ENCODE measurements at places on chromosomes 4 and X.

- DNase-seq: no peak
Observed at GRCh38 chr4:73741750-73742489, 1.6 kb downstream of the CXCL8 start.

GRCh38 chr4:60911127-60911526, 289.0 kb upstream of the ADGRL3 start:
- no peak for DNase-seq

GRCh38 chrX:16718824-16719333, 533 bp upstream of the SYAP1 start:
- DNase-seq: no peak

- DNase-seq: no peak
Observed at GRCh38 chr4:183596067-183596757, 62.8 kb downstream of the RWDD4 start.

GRCh38 chrX:64205735-64206501, 410 bp upstream of the AMER1 start:
- peak; percentile 94 for DNase-seq

DNA sequence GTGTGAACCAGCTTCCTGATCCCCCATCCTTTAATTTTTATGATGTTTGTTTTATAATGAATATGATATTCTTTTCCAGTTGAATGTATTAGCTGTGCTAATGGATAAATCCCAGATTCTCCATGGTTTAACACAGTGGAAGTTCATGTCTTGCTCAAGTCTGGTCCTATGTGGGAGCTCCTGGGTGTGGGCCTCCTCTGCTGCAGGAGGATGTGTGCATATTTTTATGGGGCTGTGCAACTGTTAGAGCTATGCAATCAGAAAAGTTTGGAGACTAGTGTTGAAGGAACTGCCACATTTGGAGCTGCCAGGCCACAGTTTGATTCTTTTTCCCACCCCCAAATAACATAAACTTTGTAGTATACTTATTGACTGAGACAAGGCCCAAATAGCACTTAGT, 24.8 kb downstream of the MGST2 start:
- no peak for DNase-seq

DNA sequence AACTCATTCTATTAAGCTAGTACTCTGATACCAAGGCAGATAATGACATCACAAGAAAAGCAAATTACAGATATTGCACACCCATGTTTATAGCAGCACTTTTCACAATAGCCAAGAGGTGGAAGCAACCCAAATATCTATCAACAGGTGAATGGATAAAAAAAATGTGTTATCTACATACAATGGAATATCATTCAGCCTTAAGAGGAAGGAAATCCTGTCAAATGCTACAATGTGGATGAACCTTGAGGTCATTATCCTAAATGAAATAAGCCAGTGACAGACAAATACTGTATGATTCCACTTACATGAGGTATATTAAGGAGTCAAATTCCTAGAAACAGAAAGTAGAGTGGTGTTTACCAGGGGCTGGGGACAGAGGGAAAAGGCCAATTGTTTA, 14.3 kb downstream of the FABP2 start:
- no peak for DNase-seq

GRCh38 chrX:10381193-10381592, 224.4 kb downstream of the CLCN4 start:
- DNase-seq: no peak

- no peak for DNase-seq
Observed at GRCh38 chr4:125639182-125639621, 324.4 kb downstream of the FAT4 start.

DNA sequence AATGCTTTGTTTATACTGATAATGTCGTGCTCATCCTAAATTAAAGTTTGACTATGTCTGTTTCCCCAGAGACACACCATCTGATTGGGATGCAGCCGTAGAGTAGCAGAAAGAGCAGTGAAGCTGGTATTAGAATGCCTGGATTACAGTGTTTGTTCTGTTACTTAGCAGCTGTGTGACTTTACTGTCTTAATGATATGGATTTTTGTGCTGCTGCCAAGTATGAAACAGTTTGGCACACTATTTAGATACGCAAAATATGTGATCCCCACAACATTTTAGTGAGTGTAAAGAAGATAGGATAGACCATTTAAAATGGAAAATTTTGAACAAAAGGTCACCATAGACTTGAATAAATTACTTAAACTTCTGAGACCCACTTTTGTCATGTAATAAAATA, 1.2 kb upstream of the CHIC1 start:
- no peak for DNase-seq

- no peak for DNase-seq
Observed at GRCh38 chr4:116520886-116521285, 564.5 kb downstream of the TRAM1L1 start.

DNA sequence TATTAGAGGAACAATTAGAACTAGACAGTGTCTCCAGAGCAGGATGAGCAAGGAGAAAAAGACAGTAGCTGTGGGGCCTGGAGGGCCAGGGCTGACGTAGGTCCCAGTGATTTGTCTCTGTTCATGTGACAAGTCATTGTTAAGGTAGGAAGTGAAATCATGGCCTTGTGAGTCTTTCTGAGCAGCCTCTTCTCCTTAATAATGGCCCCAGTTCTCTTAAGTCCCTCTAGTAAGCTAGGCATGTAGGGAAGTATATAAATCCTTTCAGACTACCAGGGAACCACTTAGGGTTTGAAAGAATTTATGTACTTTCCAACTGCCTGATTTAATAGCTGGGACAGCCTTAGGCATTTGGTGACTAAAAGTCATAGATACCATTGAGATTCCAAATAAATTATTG, 133.0 kb downstream of the KLHL8 start:
- DNase-seq: no peak

DNA sequence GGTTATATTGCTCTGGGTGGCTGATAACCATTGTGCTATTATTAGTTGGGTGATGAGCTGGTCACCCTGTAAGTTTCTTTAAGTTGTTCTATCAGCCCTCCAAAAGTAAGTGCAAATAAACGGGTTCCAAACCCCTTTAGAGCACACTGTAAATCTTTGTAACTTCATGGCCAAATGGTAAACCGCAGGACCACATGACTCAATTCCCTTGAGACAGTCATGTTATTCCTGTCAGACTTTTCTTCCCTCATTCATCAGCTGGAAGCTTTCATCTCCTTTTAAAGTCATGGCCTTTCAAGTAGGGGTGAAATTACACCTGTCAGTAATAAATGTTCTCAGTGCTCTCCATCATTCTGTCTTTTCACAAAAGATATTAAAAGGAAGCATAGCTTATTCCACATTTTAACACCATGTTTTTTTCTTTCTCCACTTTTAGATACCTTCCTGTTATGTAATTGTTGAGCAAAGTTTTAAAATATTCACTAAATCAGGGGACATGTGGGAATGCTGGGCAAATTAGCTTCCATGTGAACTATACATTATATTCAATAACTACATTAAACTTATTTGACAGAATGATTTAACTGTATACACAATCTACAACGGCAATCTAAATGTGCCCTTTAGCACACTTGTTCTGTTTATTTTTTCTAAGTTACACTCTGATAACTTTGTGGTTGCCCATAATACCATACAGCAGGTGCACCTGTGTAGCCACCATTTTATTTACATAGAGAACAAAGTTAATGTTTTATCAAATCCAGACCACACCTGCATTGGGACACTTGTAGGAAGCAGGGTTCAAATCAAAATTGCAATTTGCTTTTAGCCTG, 275.5 kb downstream of the CFAP299 start:
- DNase-seq: no peak

DNA sequence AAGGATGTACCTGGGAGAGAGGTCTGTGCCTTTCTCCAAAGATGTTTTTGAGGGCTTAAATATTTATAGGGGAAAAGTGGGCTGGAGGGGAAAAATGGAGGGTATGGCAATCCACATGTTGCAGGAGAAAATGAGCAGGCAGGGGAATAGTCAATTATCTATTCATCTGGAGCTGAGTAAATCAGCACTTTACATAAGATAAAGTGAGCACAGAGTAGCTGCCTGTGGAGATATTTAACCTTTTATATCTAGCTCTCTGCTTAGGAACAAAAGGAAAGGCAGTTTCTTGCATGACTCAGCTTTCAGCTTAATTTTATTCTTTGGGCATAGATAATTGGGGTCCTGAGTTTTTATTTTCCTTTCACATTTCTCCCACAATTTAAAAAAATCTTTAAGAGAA, 93.6 kb upstream of the NPY2R start:
- DNase-seq: no peak

DNA sequence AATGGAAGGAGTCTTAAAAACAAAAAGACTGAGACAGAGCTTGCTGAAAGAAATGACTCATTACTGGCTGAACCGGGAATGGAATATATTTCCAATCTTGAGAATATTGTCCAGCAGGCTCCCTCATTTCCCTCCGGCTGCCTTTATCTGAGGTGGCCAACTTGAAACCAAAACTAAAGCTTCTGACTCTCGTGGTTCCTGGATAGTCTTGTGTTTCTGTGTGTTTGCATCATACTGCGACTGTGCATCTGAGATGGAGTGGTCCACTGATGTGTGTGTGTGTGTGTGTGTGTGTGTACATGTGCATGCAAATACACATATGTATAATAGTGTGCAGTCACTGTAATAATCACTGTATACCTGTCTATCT, 145.6 kb upstream of the SCML1 start:
- DNase-seq: no peak

DNA sequence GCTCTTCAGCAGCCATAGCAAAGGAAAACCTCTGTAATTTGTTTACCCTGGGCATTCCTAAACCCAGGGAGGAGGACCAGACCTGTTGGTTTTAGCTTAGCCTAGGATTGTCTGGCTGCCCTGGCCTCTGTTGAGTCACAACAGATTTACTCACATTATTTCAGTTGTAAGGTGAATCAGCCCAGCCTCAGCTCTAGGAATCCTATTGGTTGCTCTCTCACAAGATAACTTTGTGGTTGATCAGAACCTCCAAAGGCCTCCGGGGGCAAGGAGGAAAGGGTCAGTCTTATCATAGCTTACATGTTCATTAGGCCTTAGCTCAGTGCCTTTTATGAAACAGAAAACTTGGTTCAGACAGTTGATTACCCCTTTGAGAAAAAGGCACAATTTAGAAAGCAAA, 41.0 kb downstream of the PDK3 start:
- DNase-seq: no peak

DNA sequence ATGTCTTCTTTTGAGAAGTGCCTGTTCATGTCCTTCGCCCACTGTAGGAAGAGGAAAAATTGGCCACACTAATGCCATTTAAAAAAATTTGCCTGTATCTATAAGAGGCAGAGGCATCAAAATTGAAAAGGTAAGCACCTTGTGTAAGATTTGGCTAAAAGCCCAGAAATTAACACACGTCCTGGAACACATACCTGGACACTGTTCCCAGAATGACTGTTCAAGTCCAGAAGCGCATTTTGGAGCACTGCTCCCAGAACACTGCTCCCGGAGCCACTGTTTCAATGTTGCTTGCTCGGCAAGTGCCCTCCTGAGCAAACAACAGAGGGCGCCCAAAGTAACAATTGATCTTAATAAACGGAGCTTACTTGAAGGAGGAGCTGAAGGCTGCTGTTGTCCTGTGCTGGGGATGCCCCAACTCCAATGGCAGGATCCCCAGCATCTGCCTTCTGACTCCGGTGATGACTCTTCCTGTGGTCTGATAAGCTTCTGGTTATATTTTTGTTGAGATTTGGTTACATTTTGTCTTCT, 1958.6 kb downstream of the C4orf33 start:
- DNase-seq: peak; percentile 8

DNA sequence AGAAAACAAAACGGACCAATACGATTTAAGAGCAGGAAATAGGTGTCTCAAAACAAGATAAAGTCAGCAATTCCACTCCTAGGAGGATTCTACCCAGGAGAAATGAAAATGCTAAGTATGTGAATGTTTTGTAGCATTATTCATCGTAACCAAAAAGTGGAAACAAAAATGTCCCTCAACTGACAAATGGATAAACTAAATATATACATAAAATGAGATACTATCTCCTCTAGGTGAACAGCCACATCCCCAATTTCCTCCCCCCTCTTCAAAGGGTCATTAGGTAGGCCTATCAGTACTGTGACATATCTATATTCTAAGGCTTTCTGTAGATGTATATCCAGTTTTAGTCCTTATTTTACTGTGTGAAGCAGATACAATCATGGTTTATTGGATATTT, 18.0 kb downstream of the DDX3X start:
- no peak for DNase-seq

GRCh38 chr4:8473198-8473919, 32.8 kb downstream of the TRMT44 start:
- DNase-seq: no peak

DNA sequence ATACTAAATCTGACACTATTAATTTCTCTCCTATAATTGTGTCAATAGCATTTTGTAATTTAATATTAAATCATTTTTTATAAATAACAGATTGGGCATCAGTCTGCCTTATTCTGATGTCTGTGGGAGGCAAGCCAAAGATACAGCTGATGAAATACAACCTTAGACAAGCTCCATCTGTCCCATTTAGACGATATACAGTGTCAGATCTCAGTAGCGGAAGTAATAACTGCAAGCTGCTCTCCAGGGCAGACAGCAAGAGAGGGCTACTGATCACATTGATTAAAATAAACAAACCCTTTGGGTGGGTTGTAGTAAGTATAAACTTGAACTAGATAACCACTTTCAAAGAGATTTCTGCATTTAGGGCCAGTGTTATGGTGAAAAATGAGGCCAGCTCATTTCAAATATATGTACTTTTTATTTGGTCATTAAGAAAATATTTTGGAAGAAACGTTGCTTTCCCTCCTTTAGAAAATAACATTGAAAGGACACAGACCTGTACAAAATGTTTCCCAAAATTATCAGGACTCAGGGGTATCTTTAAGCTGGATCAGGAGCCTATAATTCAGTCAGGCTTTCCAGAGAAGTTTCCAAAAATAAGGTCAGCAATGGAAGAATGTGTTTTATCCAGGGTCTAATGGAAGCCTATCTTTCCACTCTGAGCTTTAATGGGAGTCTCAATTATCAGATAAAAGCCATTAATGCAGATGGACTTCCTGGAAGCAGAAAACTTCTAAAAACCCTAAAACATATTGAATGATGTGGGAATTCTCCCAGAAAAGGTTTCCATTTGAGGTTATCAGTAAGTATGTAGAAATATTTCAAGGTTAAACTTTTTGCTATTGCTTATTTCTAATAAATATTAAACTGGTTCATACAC, 1028.8 kb upstream of the IGFBP7 start:
- DNase-seq: no peak

GRCh38 chr4:2402048-2402842, 16.2 kb downstream of the ZFYVE28 start:
- DNase-seq: peak; percentile 68

GRCh38 chr4:81337211-81337610, 122.2 kb upstream of the PRKG2 start:
- DNase-seq: no peak

DNA sequence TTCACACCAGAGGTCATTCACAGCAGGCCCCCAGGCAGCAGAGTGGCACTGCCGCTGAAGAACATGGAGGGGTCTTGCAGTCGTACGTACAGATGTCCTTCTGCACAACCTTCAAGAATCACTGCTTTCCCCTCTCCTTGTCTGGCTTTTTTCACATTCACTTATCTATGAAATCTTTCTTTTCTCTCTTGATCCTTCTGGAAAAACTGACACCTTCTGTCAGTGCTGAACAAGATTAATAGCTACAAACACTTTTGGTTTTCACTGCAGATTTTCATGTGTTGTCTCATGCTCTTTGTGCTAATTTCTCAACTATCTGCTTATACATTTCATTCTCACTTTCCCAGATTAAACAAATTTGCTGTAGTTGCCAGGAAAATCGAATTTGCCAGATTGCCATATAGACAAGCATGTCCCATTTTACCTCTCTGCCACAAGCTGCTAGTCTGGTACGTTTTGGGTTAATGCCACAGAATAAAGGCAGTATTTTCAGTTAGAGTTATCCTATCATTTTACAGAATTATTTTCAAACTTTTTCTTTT, 83.1 kb downstream of the RPS3A start:
- no peak for DNase-seq

- no peak for DNase-seq
Observed at GRCh38 chrX:139892512-139892911, 40.3 kb downstream of the ATP11C start.
